ENCODE measurements at places on chromosomes 4 and X. TPM values are rescaled to one million over a fixed set of nuclear protein-coding genes. Genes with fewer than 3 reads are reported as not detected.

The RPS6KA3 gene
- 27.0 TPM for polyA plus RNA-seq

The PF4V1 gene
- polyA plus RNA-seq, result 0.65 TPM

The SEPSECS gene
- polyA plus RNA-seq, result 15.3 TPM

The XAGE2 gene
- not detected for polyA plus RNA-seq

The TCEAL6 gene
- polyA plus RNA-seq, result 0.49 TPM

The ADRA2C gene
- polyA plus RNA-seq, result 5.0 TPM

The PAGE4 gene
- polyA plus RNA-seq, result 0.90 TPM

Measured in right renal pelvis (tissue), 4 donors.